Activated CD8-positive, alpha-beta T cell treated with anti-CD3 and anti-CD28 coated beads for 36 hours (primary cell): ENCODE measurements at places on chromosomes 2 and 18. TPM values are rescaled to one million over a fixed set of nuclear protein-coding genes. Genes with fewer than 3 reads are reported as not detected.

- peaks cover 4% of the 10 kb centered on the region for H3K4me1 ChIP-seq
- no peak for DNase-seq
- peaks cover 5% of the 10 kb centered on the region for H3K27me3 ChIP-seq
- H3K27ac ChIP-seq: no peak overlapping the region
Observed at GRCh38 chr18:75123113-75123512, 85.8 kb downstream of the PTGR3 start.

Gene AMER3
- not detected for total RNA-seq

DNA sequence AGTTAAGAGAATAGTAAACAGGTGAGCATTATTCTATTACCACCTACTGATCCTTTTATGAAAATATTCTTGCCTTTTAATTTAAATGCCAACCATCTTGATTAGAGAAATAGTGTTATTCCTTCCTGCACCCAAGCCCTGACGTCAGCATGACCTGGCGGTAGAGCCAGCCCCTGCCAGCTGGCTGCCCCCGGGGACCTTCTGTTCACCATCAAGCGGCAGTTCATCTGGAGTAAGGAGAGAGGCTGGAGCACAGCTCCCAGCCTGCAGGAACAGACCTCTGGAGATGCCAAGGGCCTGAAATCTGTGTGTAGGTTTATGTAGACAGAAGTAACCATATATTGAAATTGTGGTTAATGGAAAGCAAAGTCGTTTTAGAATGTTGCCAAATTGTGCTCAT, 171.8 kb downstream of the GBX2 start:
- no peak overlapping the region for H3K27ac ChIP-seq
- no peaks in the 10 kb centered on the region for H3K36me3 ChIP-seq
- H3K27me3 ChIP-seq: no peaks in the 10 kb centered on the region
- no peak overlapping the region for H3K4me3 ChIP-seq

GRCh38 chr18:12975488-12975887, 15.7 kb upstream of the CEP192 start:
- peaks cover 7% of the 10 kb centered on the region for H3K4me1 ChIP-seq
- H3K27ac ChIP-seq: no peak overlapping the region
- H3K36me3 ChIP-seq: peaks cover 44% of the 10 kb centered on the region
- no peaks in the 10 kb centered on the region for H3K27me3 ChIP-seq
- DNase-seq: no peak

- no peaks in the 10 kb centered on the region for H3K27me3 ChIP-seq
- DNase-seq: no peak
- no peak overlapping the region for H3K4me3 ChIP-seq
- no peaks in the 10 kb centered on the region for H3K4me1 ChIP-seq
- no peak overlapping the region for H3K27ac ChIP-seq
Observed at GRCh38 chr18:4357579-4357978, 97.5 kb downstream of the DLGAP1 start.

DNA sequence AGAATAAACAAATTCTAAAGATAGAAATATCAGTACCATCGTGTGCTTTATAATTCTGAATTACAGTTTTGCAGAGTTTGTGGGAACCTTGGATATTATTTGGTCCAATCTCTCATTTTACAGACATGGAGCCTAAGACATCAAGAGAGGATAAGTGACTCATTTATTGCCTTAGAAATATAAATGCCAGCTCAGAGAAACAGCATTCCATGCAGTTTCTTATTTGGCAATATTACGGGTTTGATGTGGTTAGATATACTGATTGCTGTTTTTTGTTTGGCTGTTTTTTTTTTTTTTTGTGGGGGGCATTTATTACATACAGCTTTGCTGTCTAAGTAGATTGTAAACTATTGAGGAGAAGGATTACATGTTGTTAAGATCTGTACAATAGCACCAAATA, 1241.1 kb upstream of the LRRTM1 start:
- no peaks in the 10 kb centered on the region for H3K27me3 ChIP-seq
- H3K4me1 ChIP-seq: no peaks in the 10 kb centered on the region
- no peak overlapping the region for H3K4me3 ChIP-seq
- no peaks in the 10 kb centered on the region for H3K36me3 ChIP-seq
- DNase-seq: no peak

GRCh38 chr18:3114451-3114850, 101.5 kb upstream of the LPIN2 start:
- no peak overlapping the region for H3K4me3 ChIP-seq
- no peak for DNase-seq
- no peaks in the 10 kb centered on the region for H3K27me3 ChIP-seq
- H3K27ac ChIP-seq: no peak overlapping the region
- no peaks in the 10 kb centered on the region for H3K4me1 ChIP-seq

GRCh38 chr2:147430408-147430807, 414.4 kb upstream of the ACVR2A start:
- no peaks in the 10 kb centered on the region for H3K36me3 ChIP-seq
- DNase-seq: no peak
- no peak overlapping the region for H3K27ac ChIP-seq
- no peaks in the 10 kb centered on the region for H3K27me3 ChIP-seq
- no peak overlapping the region for H3K4me3 ChIP-seq

Gene FARSB
- 56.7 TPM for total RNA-seq

GRCh38 chr2:138476940-138477339, 24.6 kb upstream of the SPOPL start:
- peaks cover 2% of the 10 kb centered on the region for H3K27me3 ChIP-seq
- no peak for DNase-seq
- no peak overlapping the region for H3K27ac ChIP-seq
- H3K36me3 ChIP-seq: no peaks in the 10 kb centered on the region
- H3K4me3 ChIP-seq: no peak overlapping the region
- no peaks in the 10 kb centered on the region for H3K4me1 ChIP-seq

DNA sequence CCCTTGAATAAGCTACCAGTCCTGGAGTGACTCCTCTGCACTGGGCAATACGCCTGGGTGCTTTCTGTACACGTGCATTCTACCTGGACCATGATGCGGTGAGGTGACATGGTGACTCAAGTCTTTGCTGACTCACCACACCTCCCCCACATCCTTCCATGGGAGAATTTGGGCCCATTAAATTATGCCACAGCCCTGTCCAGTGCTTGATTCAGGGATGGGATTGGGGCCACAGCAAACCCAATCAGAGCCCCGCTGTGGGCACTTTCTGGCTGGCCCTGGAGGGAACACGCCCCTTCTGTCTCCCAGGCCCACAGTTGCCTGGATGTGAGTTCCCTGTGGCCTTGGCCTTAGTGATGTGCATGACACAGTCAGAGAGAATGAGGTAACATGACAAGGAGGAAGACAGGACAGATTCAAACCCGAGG, 86.9 kb downstream of the LRRC30 start:
- no peaks in the 10 kb centered on the region for H3K4me1 ChIP-seq
- no peaks in the 10 kb centered on the region for H3K27me3 ChIP-seq
- no peaks in the 10 kb centered on the region for H3K36me3 ChIP-seq
- no peak for DNase-seq

DNA sequence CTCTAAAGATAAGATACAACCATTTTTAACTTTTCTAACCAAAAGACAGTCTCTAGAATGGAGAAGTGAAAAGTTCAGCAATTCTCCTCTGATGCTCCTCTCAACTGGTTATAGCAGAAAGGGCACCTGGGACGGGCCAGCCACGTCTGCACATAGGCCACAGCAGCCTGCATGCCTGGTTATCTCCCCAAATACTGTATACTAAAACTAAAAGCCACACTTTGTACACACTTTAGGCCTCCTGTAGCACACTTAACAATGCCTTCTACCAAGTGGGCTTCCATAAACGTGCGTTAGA, 179.1 kb downstream of the ANKRD44 start:
- H3K27ac ChIP-seq: peak overlapping the region; percentile 75
- DNase-seq: no peak
- no peak overlapping the region for H3K4me3 ChIP-seq

Gene HK2
- total RNA-seq: 124 TPM

DNA sequence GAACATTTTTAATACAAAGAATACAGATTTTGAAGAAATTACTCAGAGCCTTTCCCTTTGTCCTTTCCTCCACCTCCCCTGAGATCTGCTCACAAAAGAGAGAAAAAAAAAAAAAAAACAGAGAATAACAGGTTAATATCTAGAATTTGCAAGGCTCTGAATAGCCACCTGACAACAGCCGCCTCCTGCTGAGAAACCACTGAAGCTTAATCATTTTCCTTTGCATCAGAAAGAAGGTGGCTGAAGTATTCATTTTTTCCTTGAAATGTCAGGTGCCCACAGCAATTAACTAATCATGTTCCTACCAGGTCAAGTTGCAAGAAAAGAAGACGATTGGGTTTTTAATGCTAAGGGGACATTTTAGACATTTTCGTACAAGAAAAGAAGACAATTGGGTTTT, 21.2 kb downstream of the CNTNAP5 start:
- no peaks in the 10 kb centered on the region for H3K4me1 ChIP-seq
- DNase-seq: no peak
- H3K4me3 ChIP-seq: no peak overlapping the region
- no peak overlapping the region for H3K27ac ChIP-seq
- no peaks in the 10 kb centered on the region for H3K36me3 ChIP-seq

- no peak overlapping the region for H3K4me3 ChIP-seq
- H3K27me3 ChIP-seq: peaks cover 6% of the 10 kb centered on the region
- no peak for DNase-seq
- H3K27ac ChIP-seq: no peak overlapping the region
- H3K36me3 ChIP-seq: no peaks in the 10 kb centered on the region
Observed at GRCh38 chr18:41849632-41850031, 105.4 kb upstream of the PIK3C3 start.

Gene PLB1
- total RNA-seq: 0.25 TPM

DNA sequence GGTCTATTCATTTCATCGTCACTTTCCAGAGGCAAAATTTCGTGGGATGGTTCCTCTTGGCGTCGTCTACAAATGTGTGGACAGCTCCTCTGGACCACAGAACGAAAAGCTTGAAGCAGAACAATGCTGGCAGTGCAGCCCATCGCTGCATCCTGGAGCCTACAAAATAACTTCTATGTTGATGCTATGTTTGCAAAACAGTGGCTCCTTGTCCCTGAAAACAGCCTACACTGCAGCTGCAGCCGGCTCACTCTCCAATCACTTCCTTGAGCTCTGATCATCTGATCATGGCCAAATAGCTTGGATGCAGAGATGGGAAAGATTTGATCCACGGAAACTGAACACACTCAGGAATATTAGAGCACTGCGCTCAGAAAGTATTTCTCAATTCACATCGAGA, 60.0 kb downstream of the DOCK10 start:
- peak overlapping the region; percentile 53 for H3K27ac ChIP-seq
- peaks cover 52% of the 10 kb centered on the region for H3K36me3 ChIP-seq
- no peak for DNase-seq
- H3K27me3 ChIP-seq: no peaks in the 10 kb centered on the region
- H3K4me1 ChIP-seq: peaks cover 84% of the 10 kb centered on the region

- peak overlapping the region; percentile 88 for H3K27ac ChIP-seq
- H3K4me1 ChIP-seq: peaks cover 64% of the 10 kb centered on the region
- H3K36me3 ChIP-seq: peaks cover 13% of the 10 kb centered on the region
Observed at GRCh38 chr2:161954103-161954502, 119.9 kb downstream of the DPP4 start.

- H3K4me3 ChIP-seq: no peak overlapping the region
- no peak for DNase-seq
- H3K4me1 ChIP-seq: no peaks in the 10 kb centered on the region
- H3K36me3 ChIP-seq: no peaks in the 10 kb centered on the region
Observed at GRCh38 chr18:46563317-46563716, 93.7 kb downstream of the LOXHD1 start.

Gene DYSF
- total RNA-seq: 3.5 TPM

DNA sequence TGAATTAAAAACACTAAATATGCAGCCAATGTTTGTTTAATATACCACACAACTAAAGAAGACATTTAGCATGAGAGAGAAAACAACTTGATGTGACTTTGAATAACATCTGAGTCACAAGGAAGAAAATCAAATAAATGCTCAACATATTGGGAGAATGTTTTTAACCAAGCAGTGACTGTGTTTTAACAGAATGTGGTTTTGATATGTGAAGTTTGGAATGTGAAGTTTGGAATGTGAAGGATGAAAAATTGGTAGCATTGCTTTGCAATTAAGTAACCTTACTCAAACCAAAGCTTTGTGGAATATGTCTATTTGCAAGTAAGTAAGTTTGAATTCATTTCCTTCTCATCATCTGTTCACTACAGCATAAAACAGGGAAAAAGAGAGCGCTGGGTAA, 128.2 kb upstream of the DNAJC10 start:
- no peak overlapping the region for H3K27ac ChIP-seq
- no peak overlapping the region for H3K4me3 ChIP-seq
- no peaks in the 10 kb centered on the region for H3K4me1 ChIP-seq
- no peaks in the 10 kb centered on the region for H3K36me3 ChIP-seq
- H3K27me3 ChIP-seq: no peaks in the 10 kb centered on the region

GRCh38 chr2:113138428-113139322, 11.3 kb downstream of the IL1RN start:
- no peaks in the 10 kb centered on the region for H3K27me3 ChIP-seq
- peak overlapping the region; percentile 20 for H3K4me3 ChIP-seq
- peaks cover 26% of the 10 kb centered on the region for H3K4me1 ChIP-seq
- peak overlapping the region; percentile 75 for H3K27ac ChIP-seq
- no peaks in the 10 kb centered on the region for H3K36me3 ChIP-seq

Gene SERPINB13
- total RNA-seq: not detected

- H3K27me3 ChIP-seq: peaks cover 4% of the 10 kb centered on the region
- no peaks in the 10 kb centered on the region for H3K4me1 ChIP-seq
- H3K4me3 ChIP-seq: no peak overlapping the region
- no peak overlapping the region for H3K27ac ChIP-seq
- DNase-seq: no peak
Observed at GRCh38 chr2:165699946-165700345, 94.1 kb downstream of the GALNT3 start.

DNA sequence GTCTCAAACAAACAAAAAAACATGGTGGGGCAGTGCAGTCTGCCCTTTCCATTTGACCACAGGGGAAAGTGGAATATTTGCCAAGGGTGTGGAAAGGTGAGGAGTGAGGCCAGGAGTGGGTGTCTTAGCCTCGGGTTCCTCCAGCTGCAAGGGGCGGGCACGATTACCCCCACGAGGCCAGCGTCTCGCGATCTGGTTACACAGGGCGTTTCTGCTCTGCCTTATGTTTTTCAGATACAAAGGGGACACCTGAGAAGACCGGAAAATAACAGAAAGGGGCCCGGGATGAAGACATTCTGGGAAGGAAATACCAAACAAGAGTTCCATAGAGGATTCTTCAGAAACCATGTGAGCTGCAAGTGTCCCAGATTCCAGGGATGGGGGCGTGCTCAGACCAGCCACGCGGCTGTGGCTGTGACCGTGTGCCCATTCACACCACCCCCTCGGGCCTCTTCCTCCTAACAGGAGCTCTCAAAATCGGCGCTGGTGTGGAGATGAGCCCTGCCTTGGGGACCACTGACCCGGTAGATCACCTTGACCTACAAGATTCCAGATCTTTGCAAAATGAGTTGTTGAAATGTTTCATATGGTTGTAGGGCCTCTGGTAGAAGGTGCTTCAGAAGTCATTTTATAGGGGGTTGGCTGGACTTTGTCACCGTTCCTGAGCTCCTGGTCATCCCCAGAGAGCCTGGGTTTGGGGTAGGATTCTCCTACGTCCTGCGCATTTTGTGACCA, 34.2 kb downstream of the FAM178B start:
- H3K4me1 ChIP-seq: peaks cover 18% of the 10 kb centered on the region
- no peak overlapping the region for H3K4me3 ChIP-seq
- no peak overlapping the region for H3K27ac ChIP-seq
- no peak for DNase-seq
- H3K36me3 ChIP-seq: no peaks in the 10 kb centered on the region
